ENCODE measurements at places on chromosomes 13 and 19.

DNA sequence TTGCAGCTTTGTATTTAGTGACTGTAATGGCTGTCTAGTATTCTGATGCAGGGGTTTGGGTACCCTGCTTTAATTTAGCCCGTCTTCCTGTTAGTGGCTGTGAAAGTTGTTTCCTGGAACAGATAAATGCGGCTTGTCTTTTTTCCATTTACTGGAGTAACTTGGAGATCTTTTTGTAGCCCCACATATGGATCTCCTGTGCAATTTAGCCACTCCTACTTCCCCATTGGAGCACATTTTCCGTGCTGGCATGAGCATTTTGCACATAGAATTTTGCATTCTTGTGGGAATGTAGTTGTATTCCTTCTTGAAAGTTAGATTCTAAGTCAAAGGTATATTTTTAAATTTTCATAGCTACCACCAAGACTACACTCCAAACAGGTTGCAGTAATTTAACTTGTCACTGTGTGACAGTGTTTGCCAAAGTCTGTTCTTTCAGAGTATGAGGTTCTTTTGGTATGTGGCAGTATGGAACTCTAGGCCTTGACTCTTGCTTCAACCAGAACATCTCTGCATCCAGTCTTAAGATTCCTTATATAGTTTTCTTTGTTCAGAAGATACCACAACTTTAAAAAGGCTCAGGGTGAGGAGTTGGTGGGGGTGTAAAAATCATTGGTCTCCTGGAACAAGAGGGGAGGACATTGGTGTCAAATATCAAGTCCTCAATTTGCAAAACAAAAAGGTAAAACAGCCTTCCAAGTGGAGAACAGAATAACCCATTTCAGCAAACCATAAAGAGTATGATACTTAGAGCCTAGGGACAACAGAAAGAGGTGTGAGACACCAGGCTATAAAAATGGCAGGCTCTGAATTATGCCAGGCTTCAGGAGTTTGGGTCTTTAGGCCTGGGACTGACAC, 21.1 kb upstream of the CCDC97 start:
- no peak for DNase-seq

DNA sequence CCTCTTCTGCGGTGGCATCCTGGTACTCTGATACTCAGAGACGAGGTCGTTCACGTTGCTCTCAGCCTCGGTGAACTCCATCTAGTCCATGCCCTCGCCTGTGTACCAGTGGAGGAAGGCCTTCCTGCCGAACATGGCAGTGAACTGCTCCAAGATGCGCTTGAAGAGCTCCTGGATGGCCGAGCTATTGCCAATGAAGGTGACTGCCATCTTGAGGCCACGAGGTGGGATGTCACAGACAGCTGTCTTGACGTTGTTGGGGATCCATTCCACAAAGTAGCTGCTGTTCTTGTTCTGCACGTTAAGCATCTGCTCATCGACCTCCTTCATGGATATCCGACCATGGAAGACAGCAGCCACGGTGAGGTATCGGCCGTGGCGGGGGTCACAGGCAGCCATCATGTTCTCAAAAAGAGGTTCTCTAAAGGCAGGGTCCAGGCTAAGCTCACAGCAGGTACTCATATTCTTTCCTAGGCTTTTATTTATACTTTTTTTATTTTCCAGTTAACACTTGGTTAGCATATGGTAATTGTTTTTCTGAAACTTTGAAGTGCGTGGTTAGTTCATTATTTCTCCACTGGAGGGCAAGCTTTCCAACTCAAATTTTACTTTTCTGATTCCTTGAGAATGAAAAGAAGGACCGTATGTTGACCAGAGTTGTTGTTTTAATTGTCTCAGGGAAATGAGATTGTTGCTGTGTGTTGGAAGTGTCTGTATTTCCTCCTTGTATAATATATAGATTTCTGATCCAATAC, 72.4 kb upstream of the RGCC start:
- no peak for DNase-seq

DNA sequence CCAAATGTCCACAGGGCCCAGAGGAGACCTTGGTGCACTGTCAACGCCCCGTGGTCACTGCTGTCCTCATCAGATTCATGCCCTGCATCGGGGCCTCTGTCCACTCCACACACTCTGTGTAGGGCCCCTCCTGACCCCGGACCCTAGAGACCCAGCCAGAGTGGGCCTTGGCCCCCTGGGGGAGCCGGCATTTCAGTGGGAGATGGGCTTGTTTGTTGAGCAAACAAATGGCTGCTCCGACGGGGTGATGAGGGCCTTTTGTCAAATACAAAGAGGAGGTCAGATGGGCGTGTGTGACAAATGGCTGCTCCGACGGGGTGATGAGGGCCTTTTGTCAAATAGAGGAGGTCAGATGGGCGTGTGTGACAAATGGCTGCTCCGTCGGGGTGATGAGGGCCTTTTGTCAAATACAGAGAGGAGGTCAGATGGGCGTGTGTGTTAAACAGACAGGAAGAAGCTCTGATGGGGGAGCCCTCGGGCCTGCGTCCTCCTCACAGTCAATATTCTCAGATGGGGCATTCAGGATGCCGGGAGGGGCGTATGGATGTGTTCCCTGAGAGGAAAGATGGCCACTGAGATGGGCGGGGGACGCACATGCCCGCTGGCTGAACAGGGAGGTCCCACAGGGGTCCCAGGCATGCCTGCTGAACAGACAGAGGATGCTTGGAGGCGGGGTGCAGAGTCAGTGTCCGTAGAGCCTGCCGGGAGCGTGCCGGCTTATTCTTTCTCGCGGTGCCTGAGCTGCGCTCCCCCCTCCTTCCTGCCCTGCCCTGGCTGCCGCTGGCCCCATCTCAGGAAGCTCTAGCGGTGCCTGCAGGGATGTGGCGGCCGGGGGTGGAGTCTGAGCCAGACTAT, 36.3 kb downstream of the SMIM24 start:
- DNase-seq: no peak

DNA sequence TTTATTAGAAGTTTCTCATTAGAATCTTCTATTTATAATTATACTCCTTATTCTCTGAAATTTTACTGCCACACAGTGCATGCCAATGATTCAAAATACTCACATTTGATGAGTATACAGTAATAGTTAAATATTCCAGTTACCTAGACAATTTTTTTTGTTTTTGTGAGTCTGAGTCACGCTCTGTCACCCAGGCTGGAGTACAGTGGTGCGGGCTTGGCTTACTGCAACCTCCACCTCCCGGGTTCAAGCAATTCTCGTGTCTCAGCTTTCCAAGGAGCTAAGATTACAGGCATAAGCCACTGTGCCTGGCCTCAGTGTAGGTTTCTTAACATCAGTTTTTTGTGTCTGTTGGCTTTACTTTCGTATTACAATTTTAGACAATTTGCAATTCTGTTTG, 87.1 kb downstream of the ZNF486 start:
- DNase-seq: no peak

GRCh38 chr13:52737451-52737850, 2.2 kb downstream of the CNMD start:
- no peak for DNase-seq

- DNase-seq: no peak
Measured at GRCh38 chr19:40143612-40144011, 47.6 kb upstream of the MAP3K10 start.

GRCh38 chr13:58397596-58398387, 766.2 kb downstream of the PCDH17 start:
- DNase-seq: no peak

DNA sequence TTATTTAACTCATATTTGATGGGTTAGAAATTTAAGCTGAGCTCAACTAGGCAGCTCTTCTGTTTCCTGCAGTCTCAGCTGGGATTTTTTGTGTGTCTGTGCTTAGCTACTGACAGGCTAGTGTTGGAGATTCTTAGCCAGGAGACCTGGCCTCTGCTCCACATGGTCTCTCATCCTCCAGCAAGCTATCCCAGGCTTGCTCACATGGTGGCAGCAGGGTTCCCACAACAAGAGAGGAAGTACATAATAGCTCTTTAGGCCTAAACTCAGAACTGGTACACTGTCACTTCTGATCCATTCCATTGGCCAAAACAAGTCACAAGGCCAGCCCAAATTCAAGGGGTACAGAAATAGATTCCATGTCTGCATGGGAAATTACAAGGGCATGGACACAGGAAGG, 406.2 kb downstream of the SUCLA2 start:
- DNase-seq: no peak

DNA sequence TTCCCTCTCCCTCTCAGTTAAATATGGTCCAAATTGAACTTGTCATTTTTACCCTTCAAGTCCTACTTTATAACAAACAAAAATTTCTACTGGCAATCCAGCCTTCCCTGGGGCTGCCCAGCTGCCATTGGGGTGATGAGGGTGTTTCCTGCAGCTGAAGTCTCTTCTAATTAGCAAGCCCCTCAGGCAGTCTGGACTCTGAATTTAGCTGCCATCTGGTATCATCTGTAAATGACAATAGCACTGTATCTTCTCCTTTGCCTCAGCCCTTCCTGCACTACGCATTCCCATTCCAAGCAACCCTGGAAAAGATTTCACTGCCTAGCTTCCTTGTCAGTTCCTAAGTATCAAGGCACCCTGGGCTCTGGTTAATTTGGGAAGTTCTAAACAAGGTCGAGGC, 331.1 kb upstream of the KLF12 start:
- no peak for DNase-seq

DNA sequence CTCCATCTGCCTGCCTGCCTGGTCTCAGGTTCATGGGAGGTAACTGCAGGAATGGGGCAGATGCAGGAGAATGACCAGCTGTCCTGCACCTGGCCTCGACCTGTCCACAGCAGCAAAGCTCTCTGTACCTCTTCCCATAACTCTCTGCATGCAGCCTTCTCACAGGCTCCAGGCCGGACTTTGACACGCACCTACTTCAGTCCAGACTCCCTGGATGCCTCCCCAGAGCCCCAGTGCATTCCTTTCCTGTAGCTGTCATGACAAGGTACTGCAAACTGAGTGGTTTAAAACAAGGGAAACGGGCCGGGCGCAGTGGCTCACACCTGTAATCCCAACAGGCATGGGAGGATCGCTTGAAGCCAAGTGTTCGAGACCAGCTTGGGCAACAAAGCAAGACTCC, 3.3 kb downstream of the NANOS2 start:
- no peak for DNase-seq

DNA sequence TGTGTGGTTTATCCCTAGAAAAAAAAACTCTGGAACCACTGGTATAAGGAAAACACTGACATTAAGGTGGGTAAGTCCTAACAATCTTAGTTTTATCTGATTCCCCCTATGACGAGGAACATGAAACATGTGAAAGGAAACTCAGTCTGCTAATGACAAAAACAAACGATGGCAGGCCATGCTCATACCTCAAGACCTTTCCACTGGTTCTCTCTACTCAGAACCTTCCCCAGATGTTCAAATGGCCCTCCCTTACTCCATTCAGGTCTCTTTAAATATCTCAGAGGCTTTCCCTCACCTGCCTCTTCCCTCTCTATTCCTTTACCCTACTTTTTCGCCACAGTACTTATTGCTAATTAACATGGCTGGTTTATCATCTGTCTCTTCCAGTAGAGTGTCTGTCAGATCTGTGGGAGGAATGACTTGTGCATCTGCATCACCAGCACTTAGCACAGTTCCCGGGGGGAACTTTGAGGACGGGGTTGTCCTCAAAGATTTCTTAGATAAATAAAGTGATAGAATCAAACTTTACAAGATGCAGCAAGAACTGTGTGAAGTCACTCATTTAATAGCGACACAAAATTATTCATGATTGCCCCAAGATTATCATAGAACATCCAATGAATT, 1.5 kb downstream of the TUBGCP3 start:
- DNase-seq: no peak

DNA sequence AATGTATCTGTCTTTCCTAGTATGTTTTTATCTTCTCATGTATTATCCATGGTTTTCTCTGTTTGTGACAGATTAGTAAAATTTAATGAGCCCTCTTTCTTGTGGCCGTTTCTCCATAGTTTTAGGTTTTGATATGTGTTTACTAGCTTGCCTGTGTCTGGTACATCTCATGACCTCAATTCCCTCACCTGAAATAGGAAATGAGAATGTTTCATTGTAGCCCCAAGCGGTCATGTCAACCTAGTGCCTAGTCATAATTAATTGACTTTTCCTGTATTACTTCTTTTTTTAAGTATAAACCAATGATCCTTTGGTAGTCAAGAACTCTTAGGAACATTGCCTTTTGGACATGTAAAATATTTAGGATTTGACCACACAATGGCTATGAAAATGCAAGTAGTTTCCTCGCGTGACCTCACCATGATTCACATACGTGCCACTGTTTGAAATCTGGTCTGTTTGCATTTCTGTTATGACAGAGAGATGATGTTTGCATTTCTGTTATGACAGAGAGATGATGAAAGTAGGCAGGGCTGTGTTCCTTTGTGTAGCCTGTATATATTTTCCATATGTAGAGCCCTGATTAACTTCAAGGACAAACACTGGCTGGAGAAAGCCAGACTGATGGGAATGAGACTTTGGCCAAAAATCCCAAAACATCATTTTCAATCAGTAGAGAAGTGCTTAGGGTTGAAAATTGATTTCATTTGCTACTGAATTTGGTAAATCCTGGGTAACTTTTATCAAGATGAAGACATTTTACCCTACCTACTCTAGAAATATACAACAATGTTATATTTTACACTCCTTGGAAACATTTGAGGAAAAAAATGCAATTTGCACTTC, 104.8 kb downstream of the TNFRSF19 start:
- DNase-seq: no peak

Measured in cortex of kidney (tissue), 1 donor.